SHP77 (cell line): ENCODE measurements at places on chromosomes 7 and 10.

GRCh38 chr10:20089879-20090278 is 273.6 kb downstream of the PLXDC2 start:
- DNase-seq = no peak

GRCh38 chr7:80277434-80278427 is 143.1 kb downstream of the GNAI1 start:
- DNase-seq = no peak

DNA sequence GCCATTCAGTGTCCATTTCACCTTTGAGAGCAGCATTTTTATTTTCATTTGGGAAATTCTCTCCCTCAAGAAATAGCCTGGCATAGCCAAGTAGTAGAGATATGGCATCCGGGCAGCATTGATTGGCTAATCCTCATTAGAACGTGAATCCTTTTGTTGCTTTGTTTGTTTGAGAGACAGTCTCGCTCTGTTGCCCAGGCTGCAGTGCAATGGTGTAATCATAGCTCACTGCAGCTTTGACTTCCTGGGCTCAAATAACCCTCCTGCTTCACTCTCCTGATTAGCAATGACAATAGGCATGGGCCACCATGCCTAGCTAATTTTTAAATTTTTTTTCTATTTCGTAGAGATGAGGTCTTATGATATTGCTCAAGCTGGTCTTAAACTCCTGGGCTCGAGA is 1174.9 kb upstream of the AUTS2 start:
- no peak for DNase-seq

DNA sequence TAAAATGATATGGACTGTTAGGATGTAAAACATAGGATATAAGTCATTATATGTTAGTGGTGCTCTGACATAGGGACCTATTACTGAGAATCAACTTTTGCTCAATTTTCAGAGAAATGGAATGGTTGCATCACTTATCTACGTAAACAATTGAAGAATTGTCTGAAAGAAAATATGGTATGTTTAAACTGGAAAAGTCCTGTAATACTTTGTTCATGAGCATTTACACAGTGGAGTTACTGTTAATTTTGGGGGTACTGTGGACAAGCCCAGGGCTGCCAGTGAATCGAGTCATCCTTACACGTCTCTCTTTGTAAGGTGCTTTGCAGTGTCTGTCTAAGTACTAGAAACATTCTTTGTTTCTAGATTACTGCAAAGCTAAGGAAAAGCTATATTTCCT is 152.0 kb downstream of the ZNF22 start:
- no peak for DNase-seq

GRCh38 chr7:29369909-29370488 is 175.4 kb downstream of the CHN2 start:
- DNase-seq = no peak

DNA sequence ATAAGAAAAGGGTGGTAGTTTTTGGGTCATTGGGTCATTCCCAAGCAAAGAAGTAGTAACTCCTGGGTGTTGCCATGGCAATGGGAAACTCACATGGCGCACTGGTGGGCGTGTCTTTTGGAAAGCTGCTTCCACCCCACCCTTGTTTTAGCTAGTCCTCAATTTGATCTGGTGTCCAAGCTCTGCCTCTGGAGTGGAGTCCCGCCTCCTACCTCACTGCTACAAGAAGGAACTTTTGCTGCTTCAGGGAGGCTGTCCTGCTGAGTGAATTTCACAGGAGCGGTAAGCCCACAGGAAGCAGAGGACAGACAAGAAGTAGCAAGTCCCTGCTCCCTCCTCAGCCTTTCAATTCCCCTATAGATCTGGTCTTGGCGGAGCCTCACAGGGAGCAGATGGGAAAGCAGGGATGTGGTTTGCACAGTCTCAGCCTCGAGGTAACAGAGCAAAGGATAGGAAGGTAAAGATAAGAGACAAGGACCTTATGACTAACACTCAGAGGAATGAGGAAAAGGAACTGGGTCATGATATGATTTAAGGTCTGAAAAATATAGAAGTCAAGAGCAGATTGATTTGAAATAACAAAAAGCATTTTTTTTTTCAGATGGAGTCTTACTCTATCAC is 700.3 kb downstream of the TNS3 start:
- no peak for DNase-seq
